ENCODE measurements at places on chromosomes 3 and 15.
A peak's percentile ranks its signal among the peaks of the same experiment; 100 is the strongest.

GRCh38 chr3:126063358-126063965, 20.5 kb downstream of the SLC41A3 start:
- DNase-seq: no peak

DNA sequence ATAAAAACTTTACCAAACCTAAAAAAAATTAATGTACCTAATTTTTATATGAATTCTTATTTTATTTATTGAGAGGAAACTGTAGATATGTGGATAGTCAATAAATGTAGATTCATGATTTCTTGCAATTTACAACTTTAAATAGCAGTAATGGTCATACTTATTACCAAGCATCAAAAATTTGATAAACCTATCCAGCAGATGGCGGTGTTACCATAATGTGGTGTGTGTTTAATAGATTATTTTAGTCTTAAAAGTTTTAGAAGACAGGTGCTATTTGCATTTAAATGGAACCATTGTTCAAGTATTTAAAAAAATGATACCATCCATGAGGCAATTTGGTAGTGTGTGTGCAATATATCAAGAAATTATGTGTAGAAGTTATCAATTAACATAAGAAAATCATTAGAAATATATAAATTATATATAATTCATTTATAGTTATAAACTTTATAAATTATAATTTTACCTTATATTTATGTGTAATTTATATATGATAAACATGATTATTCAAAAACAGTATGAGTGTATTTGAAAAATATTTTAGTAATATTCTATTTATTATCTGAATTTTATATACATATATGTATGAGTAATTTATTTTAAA, 176.0 kb upstream of the BCHE start:
- no peak for DNase-seq

DNA sequence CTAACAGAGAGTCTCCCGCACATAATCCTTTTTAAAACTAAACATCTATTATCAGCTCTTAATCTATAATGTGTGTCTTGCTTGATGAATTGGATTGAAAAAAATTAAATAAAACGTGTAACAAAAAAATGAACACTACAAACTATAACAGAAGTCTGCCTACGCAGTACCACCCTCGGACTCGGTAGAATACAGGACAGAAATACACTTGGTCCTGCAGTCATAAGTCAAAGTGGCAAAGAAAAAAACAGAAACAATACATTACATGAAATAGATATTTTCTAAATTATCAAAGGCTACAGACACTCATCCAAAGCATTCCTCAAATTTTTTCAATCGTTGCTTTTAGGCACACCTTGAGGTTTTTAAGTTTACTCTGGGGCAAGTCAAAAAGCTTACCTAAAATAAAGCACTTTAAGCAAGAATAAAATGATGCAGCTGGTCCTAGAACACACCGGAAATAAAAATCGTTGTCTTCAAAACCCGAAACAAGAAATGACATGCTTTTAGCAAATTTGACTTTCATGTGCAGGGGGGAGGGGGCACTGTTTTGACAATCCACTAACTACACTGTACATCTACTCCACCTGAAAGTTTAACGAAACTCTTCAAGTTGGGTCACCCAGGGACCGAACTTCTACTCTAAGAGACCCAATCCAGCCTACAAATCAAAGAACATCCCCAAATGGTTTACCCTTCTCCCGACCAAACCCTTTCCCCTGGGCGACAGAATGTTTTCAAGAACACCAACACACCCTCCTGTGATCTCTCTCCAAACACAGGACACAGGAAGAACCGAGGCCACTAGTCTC, 1.3 kb downstream of the ADAM10 start:
- peak; percentile 20 for DNase-seq

- no peak for DNase-seq
These were observed 7.8 kb downstream of the XPC start for GRCh38 chr3:14170531-14171159.

- no peak for DNase-seq
These were observed 20.7 kb upstream of the ZNF639 start for GRCh38 chr3:179302111-179302510.

- DNase-seq: no peak
These were observed 2.4 kb upstream of the ADGRG7 start for GRCh38 chr3:100606894-100607512.

DNA sequence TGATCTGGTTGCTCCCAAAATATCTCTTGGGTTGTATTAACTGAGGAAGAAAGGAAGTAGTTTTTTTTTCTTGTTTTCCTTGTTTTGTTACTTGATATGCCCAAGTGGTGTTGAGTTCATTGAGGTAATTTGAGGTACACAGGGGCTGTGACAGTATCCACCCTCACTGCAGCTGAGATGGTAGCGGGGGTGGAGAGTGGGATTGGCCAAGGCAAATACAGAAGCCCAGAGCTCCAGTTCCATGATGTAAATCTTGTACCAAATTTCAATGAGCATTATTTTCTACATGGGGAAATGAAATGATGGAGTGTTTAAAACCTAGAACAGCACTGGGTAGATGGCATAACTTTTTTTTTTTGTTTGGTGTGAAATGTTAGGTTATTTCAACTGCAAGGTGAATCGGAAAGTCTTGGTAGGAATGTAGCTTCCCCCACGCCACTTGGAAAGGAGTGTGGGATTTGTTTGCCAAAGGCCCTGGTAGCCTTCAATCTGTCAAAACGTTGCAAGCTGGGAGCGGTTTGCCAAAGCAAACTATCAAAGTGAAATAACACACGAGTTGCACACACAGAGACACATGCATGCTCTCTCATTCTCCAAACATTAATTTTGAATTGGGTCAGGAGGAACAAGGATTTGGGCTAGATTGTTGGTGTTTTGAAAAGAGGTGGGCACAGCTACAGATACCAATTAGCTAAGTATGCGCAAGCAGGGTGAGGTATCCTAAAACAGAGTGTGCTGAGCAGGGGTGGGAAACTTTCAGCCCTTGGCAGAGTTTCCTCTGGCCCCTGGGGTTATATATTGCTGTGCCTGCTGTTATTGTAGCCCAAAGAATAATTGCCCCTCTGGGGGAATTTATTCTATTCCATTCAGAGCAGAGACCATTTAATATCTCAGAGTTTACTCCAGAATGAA, 34.6 kb downstream of the THSD4 start:
- DNase-seq: no peak

- no peak for DNase-seq
These were observed 224.4 kb upstream of the ICE2 start for GRCh38 chr15:60703207-60703933.

- DNase-seq: no peak
These were observed 705.5 kb downstream of the DIPK2A start for GRCh38 chr3:144677103-144677502.

DNA sequence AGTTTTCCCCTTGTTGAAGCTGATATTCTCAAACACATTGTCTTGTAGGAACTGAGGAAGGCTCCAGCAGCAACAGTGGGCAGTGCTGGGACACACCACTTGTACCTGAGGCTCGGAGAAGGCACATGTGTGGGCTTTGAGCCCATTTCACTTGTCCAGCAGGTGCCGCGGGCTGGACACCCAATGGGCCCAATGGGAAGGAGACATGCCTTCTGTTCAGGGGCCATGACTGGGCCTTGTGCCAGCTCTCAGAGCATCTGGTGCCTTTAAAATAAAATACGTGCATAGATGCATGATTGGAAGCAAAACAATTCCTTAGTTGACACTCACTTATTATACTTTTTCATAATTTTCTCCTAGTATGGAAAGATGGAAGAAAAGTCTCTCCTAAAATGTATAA, 334.2 kb downstream of the KLF13 start:
- no peak for DNase-seq

All from activated CD4-positive, alpha-beta T cell treated with anti-CD3 and anti-CD28 coated beads, Interleukin-2, amount 50 U/mL, for 1 hour (primary cell).